Stimulated activated naive CD8-positive, alpha-beta T cell treated with anti-CD3 and anti-CD28 coated beads, Interleukin-15, amount 100 ng/mL, for 72 hours (primary cell): ENCODE measurements at places on chromosomes 13 and 19.

DNA sequence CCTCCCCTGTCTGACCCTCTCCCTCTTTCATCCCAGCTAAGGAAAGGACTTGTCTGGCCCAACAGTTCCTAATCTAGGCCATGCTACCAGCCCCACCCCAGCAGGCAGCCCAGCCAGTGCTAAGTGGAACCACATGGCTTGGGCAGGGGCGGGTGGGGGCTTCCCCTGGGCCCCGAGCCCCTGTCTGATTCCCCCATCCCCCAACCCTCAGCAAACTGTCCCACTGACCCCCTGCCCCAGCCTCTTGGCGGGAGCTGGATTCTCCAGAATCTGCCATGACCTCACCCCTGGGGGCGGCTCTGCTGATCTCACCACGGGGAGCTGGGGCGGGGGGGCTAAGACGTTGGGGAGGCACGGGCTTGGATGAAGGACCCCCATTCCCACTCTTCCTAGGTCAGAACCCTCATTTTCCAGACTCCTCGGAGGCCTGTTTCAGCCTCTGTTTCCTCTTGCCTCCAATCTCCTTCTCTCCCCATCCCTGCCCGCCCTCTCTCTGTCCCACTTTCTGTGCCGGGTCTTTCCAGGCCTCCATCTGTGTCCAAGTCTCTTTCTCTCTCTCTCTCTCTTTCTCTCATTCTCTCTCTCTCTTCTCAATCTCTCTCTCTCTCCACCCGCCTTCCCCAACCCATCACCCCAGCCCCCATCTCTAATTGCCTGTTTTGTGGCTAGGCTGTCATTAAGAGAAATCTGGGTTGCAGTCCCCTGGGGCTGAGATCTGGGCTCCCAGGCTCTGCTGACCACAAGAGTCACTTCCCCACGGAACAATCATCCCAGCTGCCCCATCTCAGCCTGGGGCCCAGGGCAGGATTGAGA is 2.7 kb downstream of the COL5A3 start:
- no peak for DNase-seq

GRCh38 chr19:52520013-52520412 is 7.5 kb upstream of the ZNF808 start:
- DNase-seq = no peak

GRCh38 chr19:19271828-19272599 is 1.1 kb downstream of the TM6SF2 start:
- no peak for DNase-seq

DNA sequence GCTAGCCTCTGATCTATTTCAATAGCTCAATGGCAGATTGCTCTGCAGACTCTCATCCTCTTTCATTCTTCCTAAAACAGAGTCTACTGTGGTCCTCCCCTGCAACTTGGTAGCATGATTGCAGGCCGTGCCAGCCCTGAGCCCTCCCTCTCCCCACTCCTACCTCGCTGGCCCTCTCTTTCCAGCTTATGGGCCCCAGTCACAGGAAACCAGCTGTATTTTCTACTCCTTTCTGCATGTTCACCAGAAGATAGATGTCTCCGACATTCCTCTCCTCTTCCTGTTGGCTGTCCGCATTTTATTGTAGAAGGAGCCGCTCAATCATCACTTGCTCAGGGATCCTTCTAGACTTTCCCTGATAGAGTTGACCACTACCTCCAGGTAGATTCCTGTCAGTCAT is 50.2 kb downstream of the SERP2 start:
- DNase-seq = no peak

DNA sequence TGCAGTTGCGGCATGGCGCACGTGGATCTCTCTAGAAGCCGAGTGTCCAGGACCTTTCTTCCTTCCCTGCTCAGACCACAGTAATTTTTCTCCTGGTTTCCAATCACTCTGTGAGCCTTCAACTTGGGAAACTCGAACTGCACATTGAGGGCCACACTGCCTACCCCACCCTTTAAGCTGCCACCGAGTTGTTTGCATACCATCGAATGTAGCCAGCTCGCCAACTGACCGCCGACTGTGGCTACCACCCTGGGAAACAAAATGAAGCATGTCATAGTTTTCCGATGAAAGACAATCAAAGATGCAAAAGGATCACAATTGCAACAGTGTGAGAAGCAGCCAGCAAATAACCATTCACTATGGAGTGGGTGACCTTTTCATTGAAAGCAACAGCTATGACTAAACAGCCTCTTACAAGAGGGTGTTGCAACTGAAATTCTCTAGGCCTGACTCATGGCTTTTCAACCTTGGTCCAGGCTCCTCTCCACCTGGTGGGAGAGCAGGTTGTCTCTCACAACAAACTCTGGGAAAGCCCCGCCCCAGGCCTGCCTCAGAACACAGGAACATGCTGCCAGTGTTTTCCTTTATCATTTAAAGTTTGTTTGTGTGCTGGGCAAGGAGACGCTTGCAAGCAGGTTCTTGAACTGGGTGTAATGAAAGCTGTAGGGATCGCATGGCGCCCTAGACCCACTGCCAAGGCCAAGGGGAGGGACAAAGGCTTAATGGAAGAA is 141.7 kb upstream of the SERP2 start:
- DNase-seq = no peak

DNA sequence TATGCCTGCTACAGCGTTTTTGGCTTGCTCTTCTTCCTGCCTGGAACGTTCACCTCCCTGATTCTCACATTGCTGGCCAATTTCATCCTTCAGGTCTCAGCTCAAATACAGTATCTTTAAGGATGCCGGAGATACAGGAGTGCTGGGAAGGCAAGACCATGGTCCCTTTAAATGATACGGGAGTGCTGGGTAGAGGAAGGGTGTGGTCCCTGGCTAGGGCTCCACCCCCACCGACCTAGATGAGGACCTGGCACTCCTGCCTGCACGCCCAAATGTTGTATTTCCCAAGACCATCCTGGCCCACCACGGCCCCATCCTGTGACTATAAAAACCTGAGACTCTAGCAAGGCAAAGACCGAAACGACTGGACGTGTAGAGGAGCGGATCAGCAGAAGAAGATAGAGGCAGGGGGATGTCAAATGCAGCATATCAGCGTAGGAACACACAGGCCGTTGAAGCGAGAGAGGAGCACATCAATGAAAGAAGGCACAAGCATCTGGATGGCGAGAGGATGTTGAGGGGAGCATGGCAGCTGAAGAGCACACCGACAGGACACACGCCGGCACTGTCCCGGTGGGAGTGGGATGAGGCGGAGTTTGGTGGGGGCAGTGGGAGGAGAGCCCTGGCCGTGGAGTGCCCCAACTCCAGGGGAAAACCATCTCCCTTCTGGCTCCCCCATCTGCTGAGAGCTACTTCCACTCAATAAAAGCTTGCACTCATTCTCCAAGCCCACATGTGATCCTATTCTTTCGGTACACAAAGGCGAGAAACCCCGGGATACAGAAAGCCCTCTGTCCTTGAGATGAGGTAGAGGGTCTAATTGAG is 74.0 kb downstream of the PCDH9 start:
- DNase-seq = no peak

DNA sequence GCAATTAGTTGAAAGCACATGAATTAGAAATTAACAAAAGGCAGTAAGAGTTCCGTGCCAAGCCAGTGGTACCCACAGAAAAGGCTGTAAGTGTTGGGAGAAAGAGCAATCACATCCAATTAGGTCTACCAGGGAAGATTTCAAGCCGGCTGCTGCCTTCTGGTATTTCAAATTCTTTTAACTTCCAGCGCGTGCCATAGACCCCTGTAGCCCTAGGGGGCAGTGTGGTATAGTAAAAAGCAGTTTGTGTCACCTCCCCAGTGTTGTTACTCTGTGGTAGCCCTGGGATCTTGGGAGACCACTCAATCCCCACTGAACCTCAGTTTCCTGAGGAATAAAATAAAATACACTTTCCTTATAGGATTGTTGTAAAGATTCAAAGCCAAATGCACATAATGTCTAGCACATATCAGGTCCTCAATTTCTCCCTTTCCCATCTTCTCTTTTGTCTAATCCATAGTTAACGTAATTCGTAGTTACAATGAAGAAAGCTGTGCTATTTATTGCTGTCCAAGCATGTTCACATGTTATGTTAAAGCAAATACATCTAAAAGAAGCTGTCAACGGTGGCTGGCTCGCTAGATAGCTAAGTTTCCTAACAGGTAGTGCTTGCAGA is 230.2 kb downstream of the TDRD3 start:
- peak; percentile 9 for DNase-seq

- no peak for DNase-seq
Measured at GRCh38 chr13:98970330-98970729, 7.5 kb downstream of the DOCK9 start.

- no peak for DNase-seq
Measured at GRCh38 chr19:28221736-28222135, 991.2 kb downstream of the UQCRFS1 start.

DNA sequence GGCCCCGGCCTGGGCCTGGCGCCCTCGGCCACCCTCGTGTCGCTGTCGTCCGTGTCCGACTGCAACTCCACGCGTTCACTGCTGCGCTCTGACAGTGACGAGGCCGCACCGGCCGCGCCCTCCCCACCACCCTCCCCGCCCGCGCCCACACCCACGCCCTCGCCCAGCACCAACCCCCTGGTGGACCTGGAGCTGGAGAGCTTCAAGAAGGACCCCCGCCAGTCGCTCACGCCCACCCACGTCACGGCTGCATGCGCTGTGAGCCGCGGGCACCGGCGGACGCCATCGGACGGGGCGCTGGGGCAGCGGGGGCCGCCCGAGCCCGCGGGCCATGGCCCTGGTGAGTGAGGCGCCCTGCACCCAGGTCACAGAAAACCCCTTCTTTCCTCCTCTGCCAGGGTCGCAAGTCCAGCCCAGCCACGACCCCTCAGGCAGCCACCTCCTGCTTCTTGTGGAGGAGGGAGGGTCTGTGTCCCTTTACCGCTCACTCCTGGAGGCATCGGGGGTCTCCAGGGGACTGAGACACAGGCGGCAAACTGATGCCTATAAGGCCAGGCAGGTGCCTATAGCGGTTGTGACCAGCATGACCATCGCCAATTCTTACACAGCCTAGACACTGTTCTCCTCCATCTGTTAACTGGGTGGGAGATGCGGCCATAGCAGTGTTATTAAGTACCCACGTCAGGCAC is 4.2 kb downstream of the TTC9B start:
- no peak for DNase-seq

- no peak for DNase-seq
Measured at GRCh38 chr19:21130097-21130775, 11.6 kb upstream of the ZNF431 start.

DNA sequence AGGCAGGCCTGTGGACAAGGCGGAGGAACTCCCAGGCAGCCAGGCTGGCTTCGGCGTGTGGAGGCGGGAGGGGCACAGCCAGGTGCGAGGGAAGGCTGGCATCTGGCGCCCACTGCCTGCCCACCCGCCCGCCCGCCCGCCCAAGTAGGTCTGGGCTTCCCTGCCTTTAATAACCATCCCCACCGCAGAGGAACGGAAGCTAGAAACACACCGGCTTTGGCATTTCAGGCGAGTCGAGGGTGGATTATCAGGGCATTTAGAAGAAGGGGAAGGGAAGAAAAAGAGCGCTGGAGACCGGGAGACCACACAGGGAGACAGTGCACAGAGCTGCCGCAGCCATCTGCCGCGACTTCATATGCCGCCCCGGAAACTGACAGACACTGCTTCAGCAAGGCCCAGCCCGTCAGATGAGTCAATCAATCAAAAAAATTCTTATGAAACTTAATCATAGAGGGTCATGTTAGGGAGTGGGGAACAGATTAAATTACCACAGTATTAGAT is 199.7 kb downstream of the TSHZ3 start:
- no peak for DNase-seq

- DNase-seq = peak; percentile 50
Measured at GRCh38 chr13:73708393-73708985, 425.7 kb downstream of the KLF12 start.

DNA sequence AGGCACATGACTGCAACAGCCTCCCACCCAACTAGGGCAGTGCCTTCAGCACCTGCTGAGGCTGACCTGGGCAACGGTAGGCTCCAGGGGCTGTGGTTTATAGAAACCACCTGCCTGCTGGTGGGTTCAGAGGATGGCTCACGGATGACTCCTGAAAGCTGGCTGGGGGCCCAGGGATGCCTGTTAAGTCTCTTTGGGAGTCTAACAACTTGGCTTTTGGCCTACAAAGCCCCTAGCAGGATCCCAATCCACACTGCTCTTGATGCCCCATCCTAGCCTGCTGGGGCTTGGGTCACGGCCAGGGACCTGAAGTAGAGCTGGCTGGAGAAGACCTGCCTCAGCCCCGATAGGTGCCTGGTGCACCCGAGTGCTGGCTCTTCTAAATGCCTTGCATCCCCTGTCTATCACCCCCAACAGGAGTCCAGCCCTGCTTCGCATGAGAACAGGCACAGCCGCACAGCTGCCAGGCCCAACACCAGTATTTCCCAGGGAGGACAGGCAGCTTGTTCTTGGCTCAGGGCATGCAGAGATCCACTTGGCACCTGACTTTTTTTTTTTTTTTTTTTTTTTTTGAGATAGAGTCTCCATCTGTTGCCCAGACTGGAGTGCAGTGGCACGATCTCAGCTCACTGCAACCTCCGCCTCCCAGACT is 9.1 kb upstream of the EPHX3 start:
- no peak for DNase-seq

- no peak for DNase-seq
Measured at GRCh38 chr19:35739275-35740107, 2.8 kb downstream of the IGFLR1 start.

DNA sequence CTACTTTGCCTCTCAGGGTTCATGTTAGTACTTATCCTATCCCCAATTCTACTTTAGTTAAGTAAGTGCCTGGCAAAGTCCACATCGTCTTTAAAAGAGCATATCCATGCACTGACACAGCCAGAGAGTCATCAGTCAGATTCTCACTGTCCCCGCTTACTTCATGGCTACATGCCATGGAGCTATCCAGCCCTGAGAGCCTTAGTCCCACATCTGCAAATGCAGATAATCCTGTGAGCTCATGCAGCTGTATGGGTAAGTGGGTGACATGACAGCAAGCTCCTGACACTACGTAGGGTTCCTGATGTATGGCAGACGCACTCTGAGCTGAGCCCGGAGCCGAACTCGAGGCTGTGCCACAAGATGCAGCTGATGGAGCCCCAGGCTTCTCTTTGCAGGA is 661.5 kb downstream of the LIG4 start:
- no peak for DNase-seq

DNA sequence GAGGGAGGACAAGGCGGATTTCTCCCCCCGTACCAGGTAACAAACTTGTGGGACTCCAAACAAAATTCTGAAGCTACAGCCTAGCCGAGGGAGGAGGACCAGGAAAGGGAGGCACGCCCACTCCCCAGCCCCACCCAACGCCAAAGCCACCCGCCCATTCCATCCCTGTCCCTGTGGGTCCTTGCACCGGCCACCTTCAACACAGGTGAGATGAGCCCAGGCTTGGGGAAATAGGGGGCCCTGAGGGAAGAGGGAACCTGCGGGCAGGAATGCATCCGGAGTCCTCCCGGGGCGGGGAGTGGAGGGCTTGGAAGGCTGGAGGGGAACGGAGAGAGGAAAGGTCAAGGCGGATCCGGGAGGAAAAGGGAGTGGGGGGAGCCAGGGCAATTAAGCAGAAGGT is at the start of gene BEST2:
Gene BEST2, plus strand, starts transcription at position 157 of the 400 bp plus-strand sequence. CDS start 802 bp downstream, outside the sequence.
- no peak for DNase-seq

DNA sequence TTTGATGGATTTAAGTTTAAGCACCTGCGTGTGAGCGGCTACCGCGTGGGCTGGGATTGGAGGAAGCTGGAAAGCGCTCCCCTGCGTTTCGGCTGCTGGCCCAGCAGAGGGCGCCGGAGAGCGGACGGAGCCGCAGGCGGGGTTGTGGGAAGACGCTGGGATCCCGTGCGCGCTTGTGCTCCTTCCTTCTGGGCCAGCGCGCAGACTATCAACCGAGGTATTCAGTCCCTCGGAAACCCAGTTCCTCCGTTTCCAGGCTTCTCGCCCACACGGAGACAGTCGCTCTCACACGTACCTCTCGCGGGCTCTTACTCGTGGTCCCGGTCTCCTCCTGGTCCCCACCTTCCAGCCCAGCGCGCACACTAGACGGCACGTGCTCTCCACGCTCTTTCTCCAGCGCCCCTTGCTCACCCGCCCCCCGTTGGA is 28.8 kb downstream of the EPN1 start:
- peak; percentile 45 for DNase-seq

- DNase-seq = no peak
Measured at GRCh38 chr13:40152145-40152544, 496.7 kb downstream of the COG6 start.
